Activated CD8-positive, alpha-beta T cell treated with anti-CD3 and anti-CD28 coated beads for 36 hours (primary cell): ENCODE measurements at places on chromosomes 12 and 14. TPM values are rescaled to one million over a fixed set of nuclear protein-coding genes. Genes with fewer than 3 reads are reported as not detected.

GRCh38 chr12:3420693-3421092 lies 70.3 kb upstream of the PRMT8 start:
- no peak for DNase-seq

TBX5 gene
- total RNA-seq = not detected

DNA sequence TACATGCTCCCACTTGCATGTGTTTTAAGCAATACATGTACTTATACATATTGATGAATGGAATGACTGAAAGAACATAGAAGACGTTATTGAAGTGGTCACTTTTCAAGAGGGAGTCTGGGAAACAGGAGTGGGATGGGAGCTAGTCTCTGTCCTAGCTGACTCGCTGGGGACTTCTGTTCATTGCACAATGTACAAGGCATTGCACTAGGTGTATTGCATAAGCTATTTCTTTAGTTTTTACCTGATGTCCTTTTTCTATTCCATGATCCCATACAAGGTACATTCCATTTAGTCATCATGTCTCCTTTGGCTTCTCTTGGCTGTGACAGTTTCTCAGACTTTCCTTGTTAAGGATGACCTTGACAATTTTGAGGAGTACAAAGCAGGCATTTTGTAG lies 4.0 kb upstream of the MYO1H start:
- no peak for DNase-seq

OR4K13 gene
- not detected for total RNA-seq

- no peak for DNase-seq
Measured at GRCh38 chr14:104532191-104532555, 47.4 kb upstream of the C14orf180 start.
